Activated CD8-positive, alpha-beta memory T cell treated with anti-CD3 and anti-CD28 coated beads for 36 hours (primary cell): ENCODE measurements at places on chromosomes 4 and X. TPM values are rescaled to one million over a fixed set of nuclear protein-coding genes. Genes with fewer than 3 reads are reported as not detected.

The GAGE2A gene
- not detected for total RNA-seq

The ZBTB33 gene
- total RNA-seq: 15.8 TPM

The SLC6A14 gene
- not detected for total RNA-seq

The RHOXF1 gene
- total RNA-seq: not detected

The C4orf46 gene
- total RNA-seq: 21.5 TPM

The HPGD gene
- 2.0 TPM for total RNA-seq

The EDA gene
- 0.97 TPM for total RNA-seq

The USP26 gene
- not detected for total RNA-seq

The NRK gene
- not detected for total RNA-seq

The PRKG2 gene
- total RNA-seq: not detected

The ADAM29 gene
- not detected for total RNA-seq

The VSIG4 gene
- total RNA-seq: not detected

The RIPPLY1 gene
- not detected for total RNA-seq

The PABPC1L2B gene
- total RNA-seq: not detected

The BMX gene
- not detected for total RNA-seq

The KLHL34 gene
- 0.36 TPM for total RNA-seq

The RNF212 gene
- total RNA-seq: 1.6 TPM
